ENCODE measurements at places on chromosomes 12 and 14.

DNA sequence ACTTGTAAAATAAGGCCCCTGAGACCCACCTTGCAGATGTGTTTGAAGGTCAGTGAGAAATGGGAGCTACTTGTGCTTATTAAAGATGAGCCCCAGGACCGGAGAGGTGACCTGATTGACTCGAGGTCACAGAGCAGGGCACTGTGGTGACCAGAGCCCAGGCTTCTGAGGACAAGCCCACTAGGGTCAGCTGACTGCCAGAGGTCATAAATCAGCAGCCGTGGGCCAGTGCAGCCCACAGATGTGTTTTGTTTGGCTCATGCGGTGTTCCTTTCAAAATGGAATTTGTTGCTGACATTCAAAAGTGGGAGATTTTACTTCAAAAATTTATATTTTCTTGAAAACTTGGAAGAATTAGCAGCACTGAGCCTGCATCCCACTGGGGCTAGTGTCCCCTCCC lies 24.5 kb downstream of the JDP2 start:
- H3K27ac ChIP-seq: peak overlapping the region; percentile 96
- H3K36me3 ChIP-seq: no peaks in the 10 kb centered on the region
- DNase-seq: no peak
- H3K4me1 ChIP-seq: peaks cover 55% of the 10 kb centered on the region
- H3K27me3 ChIP-seq: no peaks in the 10 kb centered on the region

DNA sequence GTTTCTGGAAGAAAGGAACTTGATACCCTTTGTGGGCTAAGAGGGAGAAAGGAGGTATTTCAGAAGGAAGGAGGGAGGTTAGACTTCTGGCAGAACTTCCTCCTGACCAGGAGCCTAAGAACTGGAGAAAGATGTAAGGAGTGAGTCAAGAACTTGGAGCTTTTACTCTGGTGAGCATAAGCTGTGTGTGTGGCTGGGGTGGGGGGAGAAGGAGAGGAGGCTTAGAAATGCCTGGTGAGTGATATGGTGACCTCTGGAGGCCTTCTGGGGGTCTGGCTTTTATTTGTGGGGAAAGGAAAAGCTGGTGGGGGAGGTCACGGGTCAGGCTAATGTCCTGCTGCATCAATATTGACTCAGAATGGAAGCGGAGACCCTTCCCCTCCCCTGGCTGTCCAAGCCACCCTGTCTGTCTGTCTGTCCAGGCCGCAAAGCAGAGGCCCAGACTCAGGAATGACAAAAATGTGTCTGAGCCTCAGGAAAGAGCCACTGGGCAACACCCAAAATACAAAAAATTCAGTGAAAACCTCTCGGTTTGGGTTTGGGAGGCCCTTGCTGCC lies 4.8 kb downstream of the LRP1 start:
- peaks cover 67% of the 10 kb centered on the region for H3K4me1 ChIP-seq
- no peaks in the 10 kb centered on the region for H3K36me3 ChIP-seq
- H3K27me3 ChIP-seq: peaks cover 4% of the 10 kb centered on the region

DNA sequence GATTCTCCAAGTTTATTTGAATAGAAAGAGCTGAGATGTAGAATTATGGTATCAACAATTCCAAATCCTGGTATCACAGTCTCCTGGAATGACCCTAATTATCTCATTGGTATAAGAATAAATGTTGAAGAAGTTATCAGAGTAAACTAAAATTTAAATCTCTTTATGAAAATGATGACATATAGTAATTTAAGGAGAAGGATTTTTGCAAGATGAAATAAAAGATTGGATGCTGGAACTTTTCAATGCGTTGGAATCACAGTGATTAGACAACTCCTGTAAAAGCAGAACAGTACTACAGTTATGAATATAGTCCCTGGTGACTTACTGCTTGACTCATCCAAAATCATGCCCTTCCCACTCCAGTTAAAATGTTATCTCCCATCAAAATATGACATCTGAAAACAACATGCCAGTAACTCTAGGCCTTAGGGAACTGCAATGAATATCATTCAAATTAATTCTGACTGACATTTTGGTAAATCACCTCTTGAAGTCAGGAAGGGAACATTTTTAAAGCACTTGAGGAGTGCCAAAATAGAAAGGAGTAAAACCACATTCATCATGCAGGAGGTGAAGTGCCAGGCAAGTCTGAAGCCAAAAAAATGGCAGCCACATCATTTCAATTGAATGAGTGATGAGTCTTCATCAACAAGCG lies 197.8 kb upstream of the PRKD1 start:
- DNase-seq: no peak
- H3K27me3 ChIP-seq: peaks cover 12% of the 10 kb centered on the region
- H3K36me3 ChIP-seq: no peaks in the 10 kb centered on the region
- no peak overlapping the region for H3K4me3 ChIP-seq
- peaks cover 6% of the 10 kb centered on the region for H3K4me1 ChIP-seq

DNA sequence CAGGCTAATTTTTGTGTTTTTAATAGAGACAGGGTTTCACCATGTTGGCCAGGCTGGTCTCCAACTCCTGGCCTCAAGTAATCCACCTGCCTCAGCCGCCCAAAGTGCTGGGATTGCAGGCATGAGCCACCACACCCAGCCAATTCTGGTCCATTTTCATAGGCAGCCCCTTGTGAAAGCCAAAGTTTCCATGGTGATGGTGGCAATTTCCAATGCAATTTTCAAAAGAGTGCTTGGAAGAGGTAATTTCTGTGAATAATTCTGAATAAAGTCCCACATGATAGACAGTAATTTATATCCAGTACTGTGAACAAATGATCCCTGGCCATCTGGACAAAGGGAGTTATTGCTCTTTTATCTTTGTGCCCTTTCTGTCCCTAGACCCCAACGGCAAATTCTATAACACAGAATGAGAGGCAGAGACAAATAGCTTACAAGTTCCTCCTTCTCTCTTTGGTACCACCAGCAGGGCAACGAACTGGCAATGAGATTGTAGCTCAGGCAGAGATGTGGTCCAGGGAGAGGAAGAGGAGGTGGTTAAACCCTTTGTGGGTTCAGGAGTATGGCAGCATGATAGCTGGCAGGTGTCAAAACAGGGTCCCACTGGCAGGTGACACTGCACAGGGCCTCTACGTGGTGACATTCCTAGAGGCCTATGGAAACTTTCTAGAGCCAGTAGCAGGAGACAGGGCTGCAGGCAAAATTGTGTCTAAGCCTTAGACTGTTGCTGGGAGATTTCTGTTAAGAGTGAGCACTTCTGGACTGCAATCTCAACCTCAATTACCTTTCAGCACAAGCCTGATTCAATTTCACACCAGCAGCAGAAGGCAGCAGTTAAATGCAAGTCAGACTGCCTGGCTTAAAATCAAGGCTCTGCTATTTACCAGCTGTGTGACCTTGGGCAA lies 46.5 kb downstream of the NT5DC3 start:
- no peak for DNase-seq
- peaks cover 8% of the 10 kb centered on the region for H3K4me1 ChIP-seq

DNA sequence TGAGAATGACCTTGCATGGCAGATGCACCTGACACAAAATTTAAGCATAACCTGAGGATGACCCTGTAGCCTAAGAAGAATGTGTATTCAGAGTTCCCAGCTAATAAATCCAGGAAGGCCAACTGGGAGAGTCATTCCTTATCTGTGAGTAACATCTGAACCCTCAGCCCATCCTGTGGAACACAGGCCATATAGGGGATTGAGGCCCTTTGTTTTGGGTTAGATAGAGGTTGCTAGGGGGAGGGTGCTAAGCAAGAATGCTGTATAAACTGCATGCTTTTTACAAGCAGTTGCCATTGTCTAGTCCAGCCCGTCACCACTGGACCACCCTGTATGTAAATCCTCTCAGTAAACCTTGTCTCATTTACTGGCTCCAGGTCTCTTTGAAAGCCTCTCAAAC lies 77.0 kb downstream of the BICD1 start:
- no peak overlapping the region for H3K4me3 ChIP-seq
- H3K27me3 ChIP-seq: no peaks in the 10 kb centered on the region
- peaks cover 7% of the 10 kb centered on the region for H3K4me1 ChIP-seq
- peaks cover 3% of the 10 kb centered on the region for H3K36me3 ChIP-seq
- no peak for DNase-seq
- no peak overlapping the region for H3K27ac ChIP-seq

DNA sequence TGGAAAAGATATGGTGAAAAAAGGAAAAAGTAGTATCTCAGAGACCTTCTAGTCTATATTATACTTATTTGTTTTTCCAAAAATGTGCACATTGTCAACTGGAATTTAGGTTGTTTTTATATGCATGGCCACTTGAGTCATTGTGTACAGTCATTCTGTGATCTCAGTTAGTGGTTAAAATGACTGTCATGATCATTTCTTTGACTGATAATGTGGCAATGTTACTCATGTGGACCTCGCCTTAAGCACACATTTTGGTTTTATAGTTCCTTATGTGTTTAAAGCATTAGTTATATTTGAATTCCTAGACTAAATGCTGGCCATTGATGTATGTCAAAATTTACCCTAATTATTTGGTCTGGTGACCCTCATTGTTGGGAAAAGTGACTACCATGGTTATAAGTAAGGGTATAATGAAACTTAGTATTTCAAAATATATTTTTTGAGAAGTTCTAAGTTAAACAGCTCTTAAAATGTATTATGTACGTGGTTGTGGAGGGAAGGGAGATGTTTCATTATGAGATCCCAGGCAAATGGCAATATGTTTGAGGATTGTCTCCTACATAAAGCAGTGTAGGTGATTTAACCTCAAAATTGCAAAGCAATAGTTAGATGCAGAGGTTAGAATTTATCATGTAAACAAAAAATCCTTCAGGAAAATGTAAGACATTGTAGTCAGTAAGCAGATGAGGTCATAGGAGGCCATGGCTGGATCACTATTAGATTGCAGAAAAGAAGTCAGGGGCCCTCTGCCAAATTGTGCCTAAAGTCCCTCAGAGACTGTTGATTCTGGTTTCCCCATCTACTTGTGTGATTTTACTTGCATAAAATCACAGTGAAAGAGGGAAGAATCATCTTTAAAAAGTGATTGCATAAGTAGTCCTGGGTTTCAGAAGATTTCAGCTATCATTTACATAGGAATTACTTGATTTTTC lies 17.5 kb downstream of the PNMA1 start:
- no peaks in the 10 kb centered on the region for H3K4me1 ChIP-seq
- no peak overlapping the region for H3K4me3 ChIP-seq
- DNase-seq: no peak
- no peaks in the 10 kb centered on the region for H3K27me3 ChIP-seq
- H3K36me3 ChIP-seq: peaks cover 3% of the 10 kb centered on the region

DNA sequence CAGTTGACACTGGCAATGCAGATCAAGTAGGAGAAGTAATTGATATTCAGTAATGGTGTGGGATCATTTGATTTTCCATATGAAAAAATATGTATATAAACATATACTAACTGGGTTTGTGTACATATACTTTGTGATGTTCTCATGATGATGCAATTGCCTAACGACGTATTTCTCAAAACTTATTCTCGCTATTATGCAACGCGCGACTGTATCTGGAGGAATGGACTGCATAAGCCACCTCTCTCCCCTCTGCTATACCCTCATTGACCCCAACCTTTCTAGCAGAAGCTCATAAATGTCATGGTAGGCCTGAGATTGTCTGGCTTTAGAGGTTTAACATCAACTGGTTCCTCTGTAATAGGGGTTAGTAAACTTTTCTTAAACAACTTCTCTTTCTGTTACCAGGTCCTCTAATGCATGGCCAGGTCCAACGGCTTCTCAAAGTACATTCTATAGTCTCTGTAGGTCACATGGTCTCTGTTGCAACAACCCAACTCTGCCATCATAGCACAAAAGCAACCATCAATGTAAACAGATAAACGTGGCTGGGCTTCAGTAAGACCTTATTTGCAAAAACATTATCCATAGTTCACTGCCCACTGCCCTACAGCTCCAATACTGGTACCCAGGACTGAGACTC lies 59.3 kb downstream of the FOXN3 start:
- H3K4me3 ChIP-seq: no peak overlapping the region
- DNase-seq: no peak
- H3K27ac ChIP-seq: no peak overlapping the region

DNA sequence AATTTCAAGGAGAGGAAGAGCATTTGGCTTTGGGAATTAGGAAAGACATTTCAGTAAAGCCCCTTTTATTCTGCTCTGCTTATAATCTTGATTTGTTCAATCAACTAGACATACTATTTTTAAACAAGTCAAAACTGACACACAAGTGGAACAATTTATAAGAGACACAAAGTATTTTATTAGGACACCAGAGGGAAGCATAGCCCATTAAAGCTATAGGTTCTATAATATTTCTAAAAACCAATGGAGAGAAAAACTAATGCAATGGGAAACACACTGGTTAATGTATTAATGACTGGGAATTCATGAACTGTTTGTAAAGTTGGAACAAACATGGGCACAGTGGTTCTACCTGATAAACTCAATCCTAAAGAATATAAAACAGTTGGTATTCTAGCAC lies 15.3 kb upstream of the CERS5 start:
- H3K4me3 ChIP-seq: no peak overlapping the region
- no peak overlapping the region for H3K27ac ChIP-seq
- H3K4me1 ChIP-seq: no peaks in the 10 kb centered on the region

DNA sequence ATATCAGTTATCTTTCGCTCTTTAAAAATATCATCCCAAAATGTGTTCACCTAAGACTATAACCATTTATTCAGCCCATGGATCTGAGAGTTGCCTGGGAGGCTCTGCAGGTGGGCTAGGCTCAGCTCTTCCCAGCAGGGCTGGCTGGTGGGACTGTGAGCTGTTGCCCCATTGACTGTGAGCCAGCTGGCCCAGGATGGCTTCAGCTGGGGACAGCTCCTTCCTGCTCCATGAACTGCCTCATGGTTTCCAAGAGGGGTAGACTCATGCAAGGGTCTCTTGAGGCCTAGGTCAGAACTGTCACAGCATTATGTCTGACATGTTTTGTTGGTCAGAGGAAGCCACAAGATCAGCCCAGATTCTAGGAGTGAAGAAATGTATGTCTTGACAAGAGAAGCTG lies 114.1 kb upstream of the E2F7 start:
- no peak overlapping the region for H3K27ac ChIP-seq
- H3K36me3 ChIP-seq: peaks cover 8% of the 10 kb centered on the region
- H3K4me3 ChIP-seq: no peak overlapping the region
- no peak for DNase-seq
- no peaks in the 10 kb centered on the region for H3K4me1 ChIP-seq
- no peaks in the 10 kb centered on the region for H3K27me3 ChIP-seq

DNA sequence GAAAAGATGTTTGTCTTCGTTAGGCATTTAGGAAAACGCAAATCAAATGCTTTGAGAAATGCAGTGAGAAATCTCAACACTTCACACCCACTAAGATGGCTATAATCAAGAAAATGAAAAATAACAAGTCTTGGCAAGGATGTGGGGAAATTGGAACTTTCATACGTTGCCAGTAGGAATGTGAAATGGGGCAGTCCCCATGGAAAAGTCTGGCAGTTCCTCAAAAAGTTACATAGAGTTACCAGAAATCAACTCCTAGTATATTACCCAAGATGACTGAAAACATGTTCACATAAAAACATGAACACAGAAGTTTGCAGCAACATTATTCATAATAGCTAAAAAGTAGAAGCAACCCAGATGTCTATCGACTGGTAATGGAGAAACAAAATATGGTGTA lies 41.5 kb upstream of the LRTM2 start:
- H3K4me3 ChIP-seq: no peak overlapping the region
- H3K27me3 ChIP-seq: no peaks in the 10 kb centered on the region
- peaks cover 12% of the 10 kb centered on the region for H3K36me3 ChIP-seq
- no peak overlapping the region for H3K27ac ChIP-seq
- H3K4me1 ChIP-seq: peaks cover 27% of the 10 kb centered on the region

GRCh38 chr14:88733121-88733520 lies 59.6 kb downstream of the EML5 start:
- no peaks in the 10 kb centered on the region for H3K27me3 ChIP-seq
- no peaks in the 10 kb centered on the region for H3K4me1 ChIP-seq
- H3K36me3 ChIP-seq: peaks cover 3% of the 10 kb centered on the region
- H3K27ac ChIP-seq: no peak overlapping the region
- no peak for DNase-seq
